Cerebellum (tissue), 4 donors: ENCODE measurements at places on chromosomes 1 and 21. TPM values are rescaled to one million over a fixed set of nuclear protein-coding genes. Genes with fewer than 3 reads are reported as not detected.

DNA sequence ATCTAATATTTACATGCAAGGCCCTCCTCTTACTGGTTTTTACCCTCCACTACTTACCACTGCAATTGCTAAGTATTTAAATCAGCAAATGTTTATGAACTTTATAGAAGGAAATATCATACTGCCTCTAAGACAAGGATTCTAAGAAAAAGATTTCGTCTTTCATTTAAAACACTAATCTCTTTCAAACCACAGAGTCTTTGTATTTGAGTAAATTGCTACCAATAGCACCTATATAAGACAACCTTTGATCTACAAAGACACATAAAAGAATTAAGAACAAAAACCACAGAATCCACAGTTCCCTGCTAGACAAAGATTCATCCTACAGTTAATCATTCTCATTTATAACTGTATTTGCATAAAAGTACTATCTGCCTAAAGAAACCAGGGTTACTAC, 37.6 kb downstream of the RNF115 start:
- no peak for DNase-seq

DNA sequence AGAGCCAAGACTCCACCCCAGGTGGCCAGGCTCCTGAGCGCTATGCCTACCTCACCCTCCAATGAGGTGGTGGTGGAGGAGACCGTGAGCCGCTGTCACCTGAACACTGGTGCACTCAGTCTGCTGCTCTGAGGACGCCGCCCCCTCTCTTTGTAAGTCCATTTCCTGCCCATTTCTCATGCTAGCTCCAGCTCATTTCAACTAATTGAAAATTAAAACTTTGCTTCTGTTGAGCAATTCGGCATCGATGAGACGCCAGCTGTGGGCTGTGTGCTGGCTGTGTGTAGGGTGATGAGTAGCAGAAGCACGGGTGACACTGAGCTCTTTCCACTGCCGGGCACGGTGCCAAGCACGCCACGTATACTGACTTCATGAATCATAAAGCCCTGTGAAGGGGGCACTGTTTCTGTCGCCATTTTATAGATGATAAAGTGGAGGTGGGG, 11.2 kb downstream of the TNFRSF1B start:
- DNase-seq = no peak

GRCh38 chr1:1115136-1115785, 628 bp downstream of the C1orf159 start:
- DNase-seq = no peak

DNA sequence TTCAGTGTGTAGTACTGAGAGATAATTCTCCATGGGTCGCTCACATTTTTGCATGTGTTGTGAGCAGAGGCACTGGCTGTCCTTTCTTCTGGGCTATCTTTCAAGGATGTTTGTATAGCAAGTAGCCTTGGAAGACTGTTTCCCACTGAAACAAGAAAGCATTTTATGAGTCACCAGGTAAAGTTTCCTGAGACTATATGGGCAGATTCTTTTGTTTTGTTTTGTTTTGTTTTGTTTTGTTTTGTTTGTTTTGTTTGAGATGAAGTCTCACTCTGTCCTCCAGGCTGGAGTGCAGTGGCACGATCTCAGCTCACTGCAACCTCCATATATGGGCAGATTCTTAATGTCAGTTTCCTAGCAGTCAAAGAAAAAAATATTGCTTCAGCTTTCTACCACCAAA, 912.6 kb downstream of the TTLL7 start:
- no peak for DNase-seq

DNA sequence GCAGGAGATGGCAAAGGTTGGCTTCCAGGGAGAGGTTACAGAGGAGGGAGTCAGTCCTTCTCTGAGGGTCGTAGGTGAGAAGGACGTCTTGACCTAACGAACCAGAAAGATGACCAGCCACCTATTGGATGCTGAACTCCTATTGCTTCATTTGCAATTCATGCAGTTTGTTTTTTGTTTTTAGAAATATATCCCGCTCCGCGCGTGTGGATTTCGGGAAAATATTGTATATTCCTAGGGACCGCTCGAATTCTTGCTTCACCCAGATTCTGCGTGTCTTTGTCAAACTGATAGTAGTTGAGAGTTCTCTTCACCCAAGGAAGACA, 564 bp downstream of the DISP1 start:
- DNase-seq = no peak

DNA sequence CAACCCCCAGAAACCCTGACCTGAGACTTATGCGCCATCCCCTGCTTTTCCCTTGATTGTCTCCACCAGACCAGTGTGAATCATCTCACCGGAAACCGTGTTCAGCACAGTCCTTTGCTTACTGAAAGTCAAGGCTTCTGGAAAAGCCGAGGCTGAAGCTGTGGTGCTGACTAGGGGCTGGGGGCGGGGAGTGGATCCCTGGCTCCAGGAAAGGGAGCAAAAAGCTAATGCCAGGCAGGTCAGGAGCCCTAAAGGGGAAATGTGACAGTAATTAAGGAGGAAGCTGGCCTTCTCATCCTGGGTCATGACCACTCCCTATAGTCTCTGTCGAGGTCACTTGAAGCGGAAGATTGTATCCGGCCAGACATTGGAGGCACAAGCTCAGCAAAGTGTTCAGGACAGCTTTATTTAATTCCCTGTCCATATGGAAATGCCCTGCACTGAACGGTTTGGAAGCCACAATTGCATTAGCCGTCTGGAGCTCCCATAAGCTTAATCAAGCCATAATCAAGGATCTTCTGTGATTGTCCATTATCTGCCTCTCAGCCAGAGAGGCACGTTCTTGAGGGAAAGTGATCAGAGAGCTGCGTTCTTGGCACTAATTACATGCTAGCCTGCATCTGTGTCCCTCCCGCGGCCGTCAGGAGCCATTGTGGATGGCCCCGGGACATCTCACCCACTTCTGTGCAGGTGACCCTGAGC, 403.6 kb downstream of the RRAGC start:
- no peak for DNase-seq

DNA sequence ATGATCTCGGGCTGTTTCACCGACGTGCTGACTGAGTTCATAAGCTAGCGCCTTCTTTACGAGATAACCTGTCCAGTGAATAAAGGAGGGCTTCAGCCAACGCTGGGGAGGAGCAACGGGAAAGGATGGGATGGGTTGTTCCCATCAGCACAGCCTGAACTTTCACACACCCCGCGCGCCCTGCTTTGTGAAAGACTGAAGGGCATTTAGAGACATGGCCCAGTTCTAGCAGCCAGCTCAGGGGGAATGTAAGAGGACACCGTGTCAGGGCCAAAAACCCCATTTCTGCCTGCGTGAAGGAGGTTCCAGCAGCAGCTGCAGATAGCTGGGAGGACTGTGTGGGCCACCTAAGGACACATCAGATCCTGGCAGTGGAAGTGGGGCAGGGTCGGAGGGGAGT, 255.1 kb upstream of the RAB4A start:
- DNase-seq = no peak

GRCh38 chr1:226973898-226974543, 33.9 kb downstream of the COQ8A start:
- no peak for DNase-seq

DNA sequence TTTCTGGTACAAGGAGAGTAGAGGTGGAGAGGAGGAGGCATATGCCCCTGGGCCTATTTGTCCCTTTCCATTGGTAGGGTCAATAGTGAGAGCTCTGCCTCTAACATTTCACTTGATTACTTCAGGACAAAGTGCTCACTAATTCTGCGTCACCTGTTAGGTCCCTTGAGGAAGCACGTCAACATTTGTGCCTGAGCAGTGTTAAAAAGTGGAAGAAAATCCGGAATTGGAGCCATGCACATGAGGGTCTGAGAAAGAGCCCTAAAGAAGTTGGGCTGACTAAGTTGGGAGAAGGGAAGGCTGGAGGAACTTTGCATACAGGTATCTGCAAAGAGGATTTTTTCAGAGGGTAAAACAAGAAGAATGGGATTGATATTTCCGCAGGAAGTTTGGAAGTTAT, 1.9 kb downstream of the SLC25A44 start:
- DNase-seq = no peak

GRCh38 chr1:47651311-47652089, 213.7 kb downstream of the FOXD2 start:
- DNase-seq = no peak

- no peak for DNase-seq
Measured at GRCh38 chr1:47650611-47651010, 212.8 kb downstream of the FOXD2 start.

GRCh38 chr21:31493350-31493880, 149.4 kb upstream of the TIAM1 start:
- no peak for DNase-seq

DNA sequence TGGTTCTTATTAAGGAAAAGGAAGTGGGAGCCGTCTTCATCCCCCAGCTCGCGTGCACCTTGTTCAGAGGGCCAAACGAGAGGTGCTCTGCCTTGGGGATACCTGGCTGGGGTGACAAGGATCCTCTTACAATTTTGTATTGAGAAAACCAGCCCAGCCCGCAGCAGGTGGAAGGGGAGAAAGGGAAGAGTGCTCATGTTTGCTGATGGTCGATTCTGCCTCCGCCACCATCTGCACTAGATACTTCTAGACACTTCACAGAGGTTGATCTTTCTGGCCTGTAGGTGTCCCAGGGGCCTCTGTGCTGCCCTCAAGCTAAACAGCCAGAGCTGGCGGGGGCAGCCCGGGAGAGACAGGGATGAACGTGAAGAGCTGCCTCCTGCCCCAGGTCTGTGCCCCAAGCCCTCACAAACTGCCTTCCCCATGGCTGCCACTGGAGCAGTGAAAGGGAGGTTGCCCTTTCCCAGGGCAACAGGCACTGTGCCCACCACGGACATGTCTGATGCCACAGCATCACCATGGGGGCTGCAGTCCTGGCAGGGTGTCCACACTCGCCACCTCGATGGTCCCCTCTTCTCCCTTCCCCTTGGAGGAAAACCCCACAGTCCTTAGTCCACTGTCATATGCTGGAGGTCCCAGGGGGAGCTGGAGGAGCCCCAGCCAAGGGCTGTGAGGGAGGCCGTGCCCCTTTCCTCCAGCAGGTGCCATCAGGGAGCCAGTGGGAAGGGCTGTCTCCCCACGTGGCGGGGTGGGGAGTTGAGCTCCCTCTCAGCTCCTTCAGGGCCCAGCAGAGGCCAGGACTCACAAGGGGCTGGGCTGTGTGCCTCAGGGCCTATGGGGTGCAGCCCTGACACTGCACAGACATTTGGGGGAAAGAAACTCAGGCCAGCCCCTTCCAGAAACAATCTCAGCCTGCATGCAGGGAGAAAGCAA, 8.1 kb downstream of the ADPRS start:
- no peak for DNase-seq

DNA sequence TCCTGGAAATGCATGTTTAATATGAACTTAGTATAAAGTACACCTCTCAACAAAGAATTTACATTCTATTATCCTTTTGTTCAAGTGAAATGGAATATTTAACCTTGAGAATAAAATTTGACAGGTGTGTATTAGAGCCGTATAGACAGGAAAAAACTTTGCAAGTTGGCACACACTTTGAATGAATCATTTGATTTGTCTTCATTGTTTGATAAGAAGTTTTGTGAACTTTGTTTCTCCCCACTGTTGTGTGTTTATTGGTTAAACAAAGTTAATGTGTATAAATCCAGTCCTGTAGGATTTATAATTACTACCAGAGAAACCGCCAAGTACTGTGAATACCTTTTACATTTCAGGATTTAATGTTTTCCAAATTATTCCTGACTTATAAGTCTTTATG, 2.0 kb downstream of the SYDE2 start:
- DNase-seq = no peak

GRCh38 chr1:36847186-36847585, 187.1 kb downstream of the GRIK3 start:
- no peak for DNase-seq

DNA sequence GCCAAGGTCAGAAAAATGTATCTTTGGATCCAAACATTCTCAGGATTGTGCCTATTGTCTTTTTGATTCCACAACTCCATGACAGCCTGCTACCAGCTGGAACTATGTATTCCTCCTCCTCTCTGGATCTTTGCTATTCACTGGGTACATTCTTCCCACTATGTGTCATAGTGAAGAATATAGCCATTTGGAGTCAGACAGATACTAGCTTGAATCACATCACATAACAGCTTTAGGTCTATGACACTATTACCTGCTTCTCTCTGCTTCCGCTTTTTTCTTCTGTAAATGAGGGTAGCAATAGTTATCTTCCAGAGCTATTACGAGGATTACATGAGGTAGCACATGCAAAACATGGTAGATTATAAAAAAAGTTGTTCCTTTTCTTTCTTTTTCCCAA, 5.4 kb upstream of the EXO1 start:
- DNase-seq = no peak

GRCh38 chr1:212680680-212681389, 18.8 kb downstream of the BATF3 start:
- DNase-seq = no peak

- no peak for DNase-seq
Measured at GRCh38 chr21:29718081-29718815, 221.5 kb downstream of the GRIK1 start.

- no peak for DNase-seq
Measured at GRCh38 chr1:75341537-75341936, 207.3 kb downstream of the LHX8 start.

GRCh38 chr1:212188599-212189351, 96.4 kb upstream of the PPP2R5A start:
- no peak for DNase-seq

GRCh38 chr1:39107341-39108290, 81.5 kb downstream of the NDUFS5 start:
- no peak for DNase-seq

Gene KRTAP12-2
- total RNA-seq = not detected

Gene ADGRB2
- total RNA-seq = 34.0 TPM

Gene CYP4B1
- 0.27 TPM for total RNA-seq

Gene SERPINC1
- total RNA-seq = not detected

Gene ANGPTL1
- 0.82 TPM for total RNA-seq

Gene KRTAP20-2
- not detected for total RNA-seq

Gene MROH7
- total RNA-seq = 2.6 TPM

Gene SH2D1B
- total RNA-seq = not detected

Gene ANKRD34A
- total RNA-seq = 1.1 TPM

Gene TMEM9
- total RNA-seq = 47.4 TPM

Gene OR10J1
- not detected for total RNA-seq

Gene IL19
- total RNA-seq = not detected

Gene ERO1B
- total RNA-seq = 10.6 TPM

Gene TRIM46
- total RNA-seq = 16.7 TPM

Gene OLFML3
- total RNA-seq = 26.4 TPM
